Spinal cord (tissue), 10 donors: ENCODE measurements at places on chromosomes 1 and 21.

DNA sequence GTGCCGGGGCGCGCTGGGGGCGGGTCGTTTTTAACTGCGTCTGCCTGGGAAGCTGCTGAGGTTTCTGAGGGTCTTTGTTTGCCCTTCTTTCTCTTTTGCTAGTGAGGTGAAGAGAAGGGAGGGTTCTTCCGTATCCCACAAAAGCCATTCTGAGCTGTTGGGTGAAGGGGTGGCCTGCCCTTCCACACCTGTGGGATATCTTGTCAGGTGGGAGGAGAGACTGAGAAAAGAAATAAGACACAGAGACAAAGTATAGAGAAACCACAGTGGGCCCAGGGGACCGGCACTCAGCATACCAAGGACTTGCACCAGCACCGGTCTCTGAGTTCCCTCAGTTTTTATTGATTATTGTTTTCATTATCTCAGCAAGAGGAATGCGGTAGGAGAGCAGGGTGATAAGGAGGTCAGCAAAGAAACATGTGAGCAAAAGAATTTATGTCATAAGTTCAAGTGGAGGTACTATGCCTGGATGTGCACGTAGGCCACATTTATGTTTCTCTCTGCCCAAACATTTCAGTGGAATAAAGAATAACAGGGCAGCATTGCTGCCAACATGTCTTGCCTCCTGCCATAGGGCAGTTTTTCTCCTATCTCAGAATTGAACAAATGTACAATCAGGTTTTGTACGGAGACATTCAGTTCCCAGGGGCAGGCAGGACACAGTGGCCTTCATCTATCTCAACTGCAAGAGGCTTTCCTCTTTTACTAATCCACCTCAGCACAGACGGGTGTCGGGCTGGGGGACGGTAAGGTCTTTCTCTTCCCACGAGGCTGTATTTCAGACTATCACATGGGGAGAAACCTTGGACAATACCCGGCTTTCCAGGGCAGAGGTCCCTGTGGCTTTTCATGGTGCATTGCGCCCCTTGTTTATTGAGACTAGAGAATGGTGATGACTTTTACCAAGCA is 972 bp downstream of the PGBD2 start:
- peak overlapping the region; percentile 91 for H3K27ac ChIP-seq
- no peaks in the 10 kb centered on the region for H3K36me3 ChIP-seq
- H3K27me3 ChIP-seq = no peaks in the 10 kb centered on the region

DNA sequence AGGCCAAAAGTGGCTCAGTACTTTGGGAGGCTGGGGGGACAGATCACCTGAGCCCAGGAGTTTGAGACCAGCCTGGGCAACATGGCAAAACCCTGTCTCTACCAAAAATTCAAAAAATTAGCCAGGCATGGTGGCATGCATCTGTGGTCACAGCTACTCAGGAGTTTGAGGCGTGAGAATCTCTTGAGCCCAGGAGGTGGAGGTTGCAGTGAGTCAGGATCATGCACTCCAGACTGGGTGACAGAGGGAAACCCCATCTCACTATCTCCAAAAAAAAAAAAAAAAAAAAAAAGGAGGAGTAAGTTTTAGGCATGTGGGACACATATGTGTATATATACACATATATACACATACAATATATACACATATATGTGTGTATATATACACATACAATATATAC is 165.3 kb upstream of the DPYD start:
- H3K4me3 ChIP-seq = no peak overlapping the region
- no peak for DNase-seq
- H3K4me1 ChIP-seq = no peaks in the 10 kb centered on the region
- no peaks in the 10 kb centered on the region for H3K36me3 ChIP-seq
- H3K27ac ChIP-seq = no peak overlapping the region

- H3K4me3 ChIP-seq = no peak overlapping the region
- no peak overlapping the region for H3K27ac ChIP-seq
- no peak for DNase-seq
- no peaks in the 10 kb centered on the region for H3K4me1 ChIP-seq
- H3K36me3 ChIP-seq = peaks cover 3% of the 10 kb centered on the region
These were observed 45.4 kb downstream of the RCAN1 start for GRCh38 chr21:34569381-34569979.

DNA sequence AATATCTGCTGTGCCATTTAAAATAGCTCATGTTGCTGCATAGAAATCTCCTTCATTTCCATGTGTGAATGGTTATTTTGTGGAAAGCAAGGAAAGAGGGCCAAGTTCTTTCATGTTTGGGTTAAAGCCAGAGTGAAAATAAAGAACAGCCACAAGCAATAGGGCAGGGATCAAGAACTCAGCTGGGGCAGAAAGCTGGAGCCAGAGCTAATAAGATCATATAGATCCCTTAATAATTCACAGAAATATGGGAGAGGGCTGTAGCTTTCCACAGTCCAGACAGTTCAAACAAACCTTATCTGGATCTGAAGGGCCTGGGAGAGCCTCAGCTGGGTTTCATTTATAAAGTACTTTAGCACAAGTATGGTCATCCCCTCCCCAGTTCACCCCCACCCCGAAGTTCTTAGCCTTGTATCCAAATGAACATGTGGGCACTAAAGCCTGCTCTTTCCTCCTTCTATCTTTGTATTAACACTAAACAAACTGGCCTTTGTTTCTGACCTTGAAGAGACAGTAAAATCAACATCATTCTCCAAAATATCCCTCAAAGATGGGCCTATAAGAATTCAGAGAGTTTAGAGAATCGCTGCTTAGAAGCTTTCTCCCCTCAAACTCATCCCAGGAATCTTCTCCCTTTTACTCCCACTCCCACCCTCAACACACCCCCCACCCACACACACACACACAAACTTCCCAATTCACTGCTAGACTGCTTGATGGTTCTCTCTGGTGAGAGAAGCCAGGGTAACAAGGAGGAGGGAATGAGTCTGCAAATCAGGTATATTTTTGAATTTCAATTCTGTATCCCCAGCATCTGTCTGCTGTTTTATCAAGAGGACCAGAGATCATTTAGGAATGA is 41.7 kb downstream of the UTP25 start:
- peaks cover 6% of the 10 kb centered on the region for H3K4me1 ChIP-seq
- peak overlapping the region; percentile 75 for H3K27ac ChIP-seq
- DNase-seq = no peak
- H3K36me3 ChIP-seq = no peaks in the 10 kb centered on the region

- H3K36me3 ChIP-seq = no peaks in the 10 kb centered on the region
- no peak overlapping the region for H3K4me3 ChIP-seq
- no peak for DNase-seq
- no peaks in the 10 kb centered on the region for H3K4me1 ChIP-seq
- H3K27me3 ChIP-seq = no peaks in the 10 kb centered on the region
These were observed 154.9 kb downstream of the PTPRC start for GRCh38 chr1:198793714-198794113.

DNA sequence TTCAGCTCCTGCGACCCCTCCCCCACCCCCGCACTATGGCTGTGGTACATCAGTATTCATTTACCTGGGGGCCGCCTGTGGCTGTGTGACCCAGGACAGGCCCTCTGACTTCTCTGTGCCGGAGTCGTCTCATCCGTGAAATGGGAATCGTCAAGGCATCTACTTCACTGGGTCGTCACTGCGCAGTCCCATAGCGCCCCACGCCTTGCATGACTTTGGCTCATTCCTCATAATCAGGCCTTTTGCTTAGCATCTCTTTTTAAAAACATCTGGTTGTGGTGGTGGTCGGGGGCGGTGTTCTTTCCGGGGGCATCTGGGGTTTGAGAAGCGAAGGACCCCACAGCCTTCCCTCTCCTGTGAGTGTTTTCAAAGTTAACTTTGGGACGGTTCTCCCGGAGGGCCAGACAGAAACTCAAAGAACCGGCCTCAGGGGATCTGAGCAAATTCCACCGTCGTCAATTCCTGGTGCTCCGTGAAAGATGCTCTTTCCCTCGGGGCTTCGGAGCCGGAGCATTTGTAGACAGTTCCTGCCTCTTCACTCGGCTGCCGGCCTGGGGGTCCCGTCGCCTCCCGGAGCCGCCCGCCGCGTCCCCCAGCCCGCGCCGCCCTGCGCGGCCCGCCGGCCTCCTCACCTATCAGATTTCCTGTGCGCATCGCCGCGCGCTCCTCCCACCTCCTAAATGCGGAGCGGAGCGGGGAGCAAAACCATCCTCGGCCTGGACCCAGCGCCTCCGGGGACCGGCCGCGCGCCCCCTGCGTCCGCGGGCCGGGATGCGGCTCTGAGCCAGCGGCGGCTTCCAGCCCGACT is at the start of gene B3GALT5:
TSS of gene B3GALT5 (plus strand) at position 708 of the 808 bp plus-strand sequence. CDS start 47,620 bp downstream, outside the sequence.
- H3K4me1 ChIP-seq = peaks cover 25% of the 10 kb centered on the region
- no peak within 1 kb of the TSS for H3K27ac ChIP-seq
- no peaks in the 10 kb centered on the region for H3K36me3 ChIP-seq

GRCh38 chr1:235078480-235079381 is 49.9 kb downstream of the TOMM20 start:
- H3K27me3 ChIP-seq = no peaks in the 10 kb centered on the region
- H3K4me3 ChIP-seq = no peak overlapping the region
- H3K4me1 ChIP-seq = peaks cover 51% of the 10 kb centered on the region
- no peak for DNase-seq

GRCh38 chr21:35108887-35109286 is 59.8 kb upstream of the RUNX1 start:
- no peak overlapping the region for H3K4me3 ChIP-seq
- no peaks in the 10 kb centered on the region for H3K36me3 ChIP-seq
- no peaks in the 10 kb centered on the region for H3K27me3 ChIP-seq
- H3K4me1 ChIP-seq = no peaks in the 10 kb centered on the region

- no peak overlapping the region for H3K27ac ChIP-seq
- H3K27me3 ChIP-seq = no peaks in the 10 kb centered on the region
- H3K4me1 ChIP-seq = no peaks in the 10 kb centered on the region
- DNase-seq = no peak
These were observed 32.8 kb upstream of the PSMB2 start for GRCh38 chr1:35674111-35674510.

DNA sequence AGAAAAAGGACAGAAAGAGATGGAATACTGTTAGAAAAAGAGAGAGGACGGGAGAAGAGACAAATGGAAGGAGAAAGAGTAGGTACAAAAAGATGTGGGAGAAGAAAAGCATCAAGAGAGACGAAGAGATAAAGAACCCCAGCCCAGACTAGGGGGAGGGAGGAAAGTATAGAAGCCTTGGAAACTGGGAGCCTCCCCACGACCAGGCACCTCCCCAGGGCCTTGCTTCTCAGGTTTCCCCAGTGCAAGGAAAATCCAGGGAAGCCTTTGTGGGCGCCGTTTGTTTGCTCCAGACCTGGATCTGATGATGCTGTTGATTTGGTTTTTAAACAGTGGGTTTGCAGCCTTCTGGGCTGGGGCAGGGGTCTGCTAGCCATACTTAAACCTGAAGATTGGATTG is 15.2 kb upstream of the ALX3 start:
- H3K4me3 ChIP-seq = no peak overlapping the region
- no peak for DNase-seq
- H3K27me3 ChIP-seq = peaks cover 76% of the 10 kb centered on the region
- peaks cover 12% of the 10 kb centered on the region for H3K4me1 ChIP-seq

GRCh38 chr1:116494745-116495144 is 76.1 kb downstream of the CD58 start:
- no peak for DNase-seq
- no peak overlapping the region for H3K27ac ChIP-seq
- H3K36me3 ChIP-seq = no peaks in the 10 kb centered on the region
- no peak overlapping the region for H3K4me3 ChIP-seq
- no peaks in the 10 kb centered on the region for H3K27me3 ChIP-seq
